ENCODE measurements at places on chromosomes 2 and 18. TPM values are rescaled to one million over a fixed set of nuclear protein-coding genes. Genes with fewer than 3 reads are reported as not detected.

Gene CNRIP1
- not detected for polyA plus RNA-seq

Gene CFAP53
- polyA plus RNA-seq = not detected

Gene VAMP5
- polyA plus RNA-seq = 151 TPM

Gene RIT2
- polyA plus RNA-seq = not detected

Gene TMEM185B
- polyA plus RNA-seq = 22.9 TPM

Gene PLEK
- polyA plus RNA-seq = 135 TPM

GRCh38 chr2:144703852-144704708 is 184.2 kb upstream of the ZEB2 start:
- no peak for DNase-seq

- DNase-seq = no peak
Observed at GRCh38 chr2:173434762-173435569, 80.3 kb downstream of the CDCA7 start.

GRCh38 chr2:45651415-45652089 is at the start of gene PRKCE:
Gene PRKCE (plus strand): TSS chr2:45651675.
- peak; percentile 13 for DNase-seq

GRCh38 chr2:76193089-76193488 is 482.4 kb upstream of the GCFC2 start:
- DNase-seq = no peak

DNA sequence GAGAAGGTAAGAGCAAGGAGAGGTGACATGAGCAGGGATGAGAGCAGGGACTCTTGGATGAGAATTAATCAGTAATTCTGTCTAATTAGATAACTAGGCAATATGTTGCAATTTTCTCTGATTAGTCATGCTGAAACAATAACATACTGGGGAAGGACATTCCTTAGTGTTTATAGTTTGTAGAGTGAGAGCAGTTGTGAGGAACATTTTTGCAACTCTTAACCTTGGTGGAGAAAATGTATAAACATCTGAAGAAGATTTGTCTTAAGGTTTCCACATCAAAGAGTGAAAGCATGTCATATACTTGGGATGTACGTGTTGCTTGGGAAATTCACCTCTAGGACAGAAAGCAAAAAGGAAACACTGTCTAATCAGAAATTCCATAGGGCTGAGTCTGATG is 955.4 kb upstream of the FANCL start:
- no peak for DNase-seq

- no peak for DNase-seq
Observed at GRCh38 chr2:118351796-118352195, 263.5 kb downstream of the INSIG2 start.

GRCh38 chr2:146634230-146635097 is 1210.4 kb upstream of the ACVR2A start:
- no peak for DNase-seq

- DNase-seq = no peak
Observed at GRCh38 chr2:179017773-179018357, 32.1 kb downstream of the CCDC141 start.

DNA sequence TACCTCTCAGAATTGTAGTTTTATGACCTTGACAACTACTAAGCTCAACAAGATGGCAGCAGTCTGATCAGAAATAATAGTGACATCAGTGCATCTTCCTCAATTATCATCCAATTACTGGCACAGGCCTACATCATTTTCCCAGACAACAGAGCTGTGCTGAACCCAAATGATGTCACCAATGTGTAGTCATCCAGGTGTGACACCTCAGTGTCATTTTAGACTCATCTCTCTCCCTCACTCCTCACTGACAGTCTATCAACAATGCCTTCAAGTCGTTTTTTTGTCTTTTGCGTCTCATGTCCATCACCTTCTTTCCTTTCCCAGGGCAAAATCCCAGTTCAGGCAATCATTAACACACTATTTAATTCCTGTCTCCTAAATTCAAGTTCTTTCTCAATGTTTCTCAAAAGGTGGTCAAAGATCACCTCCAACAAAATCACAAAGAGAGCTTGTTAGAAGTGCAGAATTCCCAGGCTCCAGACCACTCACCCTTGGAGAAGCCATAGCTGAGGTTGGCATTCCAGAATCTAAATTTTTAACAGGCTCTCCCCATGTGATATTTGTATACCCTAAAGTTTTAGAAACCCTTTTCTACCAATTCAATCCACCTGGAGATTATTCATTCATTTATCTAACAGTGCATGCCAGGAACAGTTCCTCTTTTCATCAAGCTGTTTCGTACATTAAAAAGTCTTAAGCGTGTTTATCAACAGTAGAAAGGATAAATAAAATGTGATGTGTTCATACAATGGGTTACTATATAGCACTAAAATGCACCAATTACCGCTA is 125.3 kb upstream of the KLF7 start:
- DNase-seq = no peak

DNA sequence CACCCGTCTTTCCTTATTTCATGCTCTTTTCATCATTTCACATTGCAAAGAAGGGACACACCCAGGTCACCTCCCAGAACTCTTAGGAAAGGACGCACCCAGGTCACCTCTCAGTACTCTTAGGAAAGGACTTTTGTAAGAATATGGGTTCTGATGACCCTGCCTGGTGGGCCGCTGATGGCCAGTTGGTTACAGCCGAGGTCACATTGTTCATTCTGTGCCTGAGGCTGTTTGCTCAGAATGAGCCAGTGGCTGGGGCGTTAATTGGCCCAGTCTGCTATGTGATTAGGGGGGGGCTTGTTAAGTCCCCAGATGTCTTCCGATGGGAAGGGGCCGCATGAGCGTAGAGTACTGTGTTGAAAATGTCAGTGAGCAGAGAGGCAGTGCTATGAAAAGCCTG is 9.4 kb downstream of the MLPH start:
- no peak for DNase-seq

- DNase-seq = no peak
Observed at GRCh38 chr2:219695145-219695709, 67.8 kb downstream of the SLC4A3 start.

GRCh38 chr2:20143263-20143662 is 81.7 kb downstream of the SDC1 start:
- no peak for DNase-seq

DNA sequence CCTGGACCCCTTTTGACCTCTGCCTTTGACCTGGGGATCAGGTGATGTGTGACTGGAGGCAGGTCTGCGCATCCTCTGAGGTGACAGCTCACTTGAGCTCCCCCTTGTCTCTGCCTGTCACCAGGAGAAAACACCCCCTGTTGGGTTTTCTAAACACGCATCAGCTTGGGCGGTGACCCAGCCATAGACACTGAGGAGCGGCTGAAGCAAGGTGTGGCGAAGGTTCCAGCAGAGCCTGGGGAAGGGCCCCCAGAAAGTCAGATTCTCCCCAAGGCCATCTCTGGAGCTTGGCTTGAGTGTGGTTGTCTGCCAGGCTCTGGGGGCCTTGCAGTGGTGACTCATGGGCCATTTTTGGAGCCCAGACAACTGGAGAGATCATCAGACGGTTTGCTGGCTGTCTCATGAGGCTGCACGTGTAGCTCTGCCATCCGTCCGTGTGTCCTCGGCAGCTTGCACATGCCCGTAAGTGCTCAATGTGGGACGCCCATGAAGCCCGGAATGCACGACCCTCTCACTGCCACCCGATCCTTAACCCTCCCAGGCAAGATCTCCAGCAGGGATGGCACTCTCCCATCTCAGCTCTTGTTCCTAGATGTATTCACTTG is 29.4 kb downstream of the SIX3 start:
- DNase-seq = no peak

DNA sequence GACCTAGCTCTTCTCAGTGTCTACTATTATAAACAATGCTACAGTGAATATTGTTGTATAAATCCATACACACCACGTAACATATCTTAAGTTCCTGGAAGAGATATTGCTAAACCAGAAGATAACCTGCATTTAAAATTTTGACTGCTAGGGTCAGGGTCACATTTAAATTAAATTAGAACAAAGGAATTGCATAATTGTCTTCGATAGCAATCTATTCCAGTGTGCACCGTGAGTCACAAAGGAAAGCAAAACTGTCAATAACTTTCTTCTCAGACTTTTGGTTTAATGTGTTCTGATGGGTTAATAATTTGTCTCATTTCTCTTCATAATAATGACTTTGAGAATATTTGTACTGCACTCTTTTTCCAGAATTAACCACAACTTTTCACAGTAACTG is 4.2 kb downstream of the GEN1 start:
- DNase-seq = no peak

DNA sequence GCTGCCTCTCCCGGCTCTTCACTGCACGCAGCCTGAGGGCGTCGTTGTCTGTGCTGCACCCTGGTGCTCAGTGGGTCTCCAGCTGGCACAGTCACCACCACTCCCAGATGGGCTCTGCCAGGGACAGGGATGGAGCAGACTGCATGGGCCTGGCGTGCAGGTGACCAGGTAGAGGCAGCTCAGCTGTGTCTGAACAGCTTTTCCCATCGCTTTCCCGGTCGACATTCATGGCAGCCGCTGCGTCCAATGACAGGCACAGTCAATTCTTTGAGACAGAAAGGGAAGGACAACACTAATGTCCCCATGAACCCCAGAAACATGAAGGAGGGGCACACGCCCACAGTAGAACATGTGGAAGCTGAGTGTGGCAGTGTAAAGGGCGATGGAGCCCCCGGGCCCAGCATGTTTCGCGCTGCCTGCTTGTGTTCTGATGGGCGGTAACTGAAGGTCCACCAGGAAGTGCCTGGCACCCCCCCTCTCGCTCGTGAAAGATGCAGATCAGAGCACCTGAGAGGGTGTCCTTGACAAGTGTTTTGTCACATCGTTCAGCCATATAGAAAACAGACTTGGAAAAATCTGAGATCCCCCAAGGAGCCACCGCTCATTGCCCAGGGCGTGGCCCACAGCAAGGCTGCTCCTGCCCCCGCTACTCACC is 122.4 kb downstream of the NFATC1 start:
- DNase-seq = no peak

DNA sequence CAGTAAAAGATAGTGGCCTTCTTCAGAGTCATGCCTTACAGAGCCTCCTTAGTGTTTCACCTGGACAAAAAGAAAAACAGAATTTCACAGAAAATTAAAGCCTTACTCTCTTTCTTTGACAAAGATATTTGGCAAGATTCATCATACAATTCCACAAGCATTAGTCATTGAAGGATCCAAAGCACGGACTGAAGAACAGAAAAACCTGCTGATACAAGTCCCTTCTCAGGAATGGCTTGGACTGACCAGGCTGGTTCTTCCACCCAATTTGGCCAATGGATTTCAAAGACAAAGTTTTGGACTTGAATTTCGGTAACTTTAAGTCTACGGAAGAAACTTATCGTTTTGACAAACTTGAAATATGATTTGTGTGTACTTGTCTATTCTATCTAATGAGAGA is 39.1 kb upstream of the GALNT3 start:
- DNase-seq = no peak

GRCh38 chr2:28163028-28163427 is 229.6 kb upstream of the FOSL2 start:
- no peak for DNase-seq

DNA sequence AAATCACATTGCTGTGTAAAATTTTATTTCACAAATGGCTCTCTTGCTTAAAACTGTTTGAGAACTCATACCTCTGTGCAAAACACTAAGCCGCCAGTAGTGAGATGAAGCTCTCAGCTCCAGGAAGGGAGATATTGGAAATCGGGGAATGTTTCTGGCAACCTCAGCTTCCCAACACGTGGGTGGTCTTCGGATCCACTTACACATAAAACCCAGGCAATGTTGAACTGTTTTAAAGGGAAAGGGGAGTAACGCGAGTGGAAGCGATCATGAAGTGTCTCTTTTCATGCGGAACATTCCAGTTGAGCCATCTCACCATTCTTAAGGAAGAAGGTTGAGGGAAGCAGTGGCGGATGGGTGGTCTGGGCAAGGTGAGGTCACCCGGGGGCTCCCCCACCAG is 136.8 kb downstream of the ASB1 start:
- DNase-seq = no peak

DNA sequence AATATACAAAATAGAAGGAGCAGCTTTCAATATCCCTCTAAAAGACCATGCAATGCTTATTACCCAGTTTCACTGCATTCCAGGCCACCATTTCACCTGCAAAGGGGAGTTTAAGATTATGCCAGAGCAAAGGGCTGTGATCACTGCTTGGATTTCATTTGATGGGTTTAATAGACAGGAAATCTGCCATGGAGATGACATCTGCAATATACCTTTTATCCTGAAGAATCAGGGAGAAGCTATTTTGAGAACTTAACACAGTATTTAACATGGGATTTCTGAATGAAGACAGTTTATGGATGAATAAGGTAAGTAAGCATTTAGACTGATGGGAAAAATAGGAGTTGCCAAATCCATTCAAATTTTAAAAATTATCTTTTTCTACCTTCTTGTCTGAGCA is 303.0 kb upstream of the SLC8A1 start:
- DNase-seq = no peak

DNA sequence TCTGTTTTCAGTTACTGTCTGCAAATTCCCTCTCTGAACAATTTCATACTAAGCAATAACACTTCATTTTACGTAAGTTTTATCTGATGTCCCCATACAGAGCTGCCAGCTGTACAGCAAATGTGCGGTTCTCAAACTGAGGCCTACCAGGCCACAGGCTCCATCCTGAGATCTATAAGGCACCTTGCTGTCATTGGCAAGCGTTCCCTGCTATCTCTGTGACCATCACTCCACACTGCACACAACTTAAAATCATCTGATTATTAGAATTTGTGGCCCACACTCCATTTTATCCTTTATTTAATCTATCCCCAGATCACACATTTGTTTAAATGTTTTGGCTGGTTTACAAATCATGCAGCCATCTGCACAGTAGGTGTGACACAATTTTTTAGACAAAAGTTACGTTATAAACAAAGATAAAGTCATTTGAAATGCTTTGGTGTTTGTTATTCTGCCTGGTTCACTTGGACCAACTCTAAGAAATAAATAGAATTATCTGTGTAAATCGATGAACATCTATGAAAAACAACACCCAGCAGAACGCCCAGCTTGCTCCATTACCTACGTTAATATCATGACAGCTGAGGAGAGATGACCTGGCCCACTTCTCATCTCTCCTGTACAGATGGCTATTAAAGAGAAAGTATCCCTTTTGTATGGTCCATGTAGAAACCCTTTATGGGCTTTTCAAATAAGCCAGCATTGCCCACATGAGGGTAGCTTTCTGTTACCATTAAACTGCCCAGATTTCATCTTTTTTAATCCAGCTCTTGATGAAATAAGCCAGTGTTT is 162.4 kb downstream of the ZNF521 start:
- no peak for DNase-seq

DNA sequence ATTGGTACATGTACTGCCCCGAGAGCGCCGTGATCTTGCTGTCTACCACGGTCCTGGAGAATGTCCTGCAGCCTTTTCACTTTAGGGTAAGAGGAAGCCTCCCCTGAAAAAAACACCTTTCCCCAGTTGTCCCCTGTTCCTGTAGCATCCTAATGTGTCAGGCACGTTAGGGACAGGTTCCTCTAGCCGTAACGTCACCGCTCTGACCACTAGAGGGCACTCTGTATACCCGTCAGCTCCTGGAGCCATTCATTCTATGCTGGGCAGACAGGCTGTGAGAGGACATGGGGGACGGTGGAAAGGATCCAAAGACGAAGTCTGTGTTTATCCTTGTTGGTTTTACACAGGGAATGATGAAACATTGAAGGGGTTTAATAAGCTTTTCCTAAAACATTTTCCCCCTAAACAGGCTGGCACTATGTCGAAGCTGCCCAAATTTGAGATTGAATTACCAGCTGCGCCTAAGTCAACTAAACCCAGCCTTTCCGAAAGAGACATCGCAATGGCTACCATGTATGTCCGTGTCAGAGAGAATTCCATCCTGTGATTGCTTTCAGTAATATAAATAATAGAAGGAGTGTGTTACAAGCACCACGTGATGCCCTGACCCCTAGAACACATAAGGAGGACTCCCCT is 12.7 kb downstream of the RMC1 start:
- DNase-seq = peak; percentile 61
